ENCODE measurements at places on chromosomes 12 and 14.

DNA sequence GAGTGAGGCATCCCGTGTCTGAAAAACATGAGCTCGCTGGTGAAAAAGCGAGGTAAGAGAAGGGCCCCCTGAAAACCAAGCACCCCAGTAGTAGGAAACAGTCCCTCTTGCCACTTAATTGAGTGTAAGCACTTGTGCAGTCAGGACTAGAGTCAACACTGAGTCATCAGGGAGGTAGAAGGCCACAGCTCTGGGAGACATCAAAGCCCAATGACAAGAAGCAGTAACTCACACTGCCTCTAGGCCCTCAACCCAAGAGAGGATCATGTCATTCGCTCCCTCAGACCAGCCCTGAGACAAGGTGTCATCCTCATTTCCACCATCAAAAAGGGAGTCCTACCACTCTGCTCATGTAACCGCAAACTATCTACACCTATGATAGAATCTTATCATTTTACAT lies 17.8 kb downstream of the POMT2 start:
- no peak for DNase-seq

- DNase-seq, result no peak
Observed at GRCh38 chr12:121085069-121085468, 46.0 kb upstream of the OASL start.

DNA sequence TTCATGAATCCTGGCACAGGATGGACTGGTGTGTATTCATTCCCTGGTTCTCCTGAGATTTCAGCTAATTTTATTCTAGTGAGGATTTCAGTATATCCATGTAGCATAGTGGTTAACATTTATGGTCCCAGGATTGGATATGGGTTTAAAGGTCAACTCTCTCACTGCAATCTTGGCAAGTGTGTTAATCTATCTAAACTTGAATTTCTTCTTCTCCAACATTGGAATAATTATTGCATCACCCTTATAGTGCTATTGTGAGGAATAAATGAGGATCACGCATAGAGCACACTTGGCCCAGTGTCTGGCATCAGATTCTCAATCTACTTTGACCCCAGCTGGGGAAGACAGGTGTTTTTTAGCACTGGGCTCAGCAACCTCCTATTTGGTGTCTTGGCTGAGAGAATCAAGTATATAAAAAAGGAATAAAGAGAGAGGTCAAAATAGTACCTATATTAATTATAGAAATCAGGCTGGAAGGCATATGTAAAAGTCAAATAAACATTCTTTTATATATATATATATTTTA lies 531.2 kb upstream of the ATP2B1 start:
- no peak for DNase-seq

DNA sequence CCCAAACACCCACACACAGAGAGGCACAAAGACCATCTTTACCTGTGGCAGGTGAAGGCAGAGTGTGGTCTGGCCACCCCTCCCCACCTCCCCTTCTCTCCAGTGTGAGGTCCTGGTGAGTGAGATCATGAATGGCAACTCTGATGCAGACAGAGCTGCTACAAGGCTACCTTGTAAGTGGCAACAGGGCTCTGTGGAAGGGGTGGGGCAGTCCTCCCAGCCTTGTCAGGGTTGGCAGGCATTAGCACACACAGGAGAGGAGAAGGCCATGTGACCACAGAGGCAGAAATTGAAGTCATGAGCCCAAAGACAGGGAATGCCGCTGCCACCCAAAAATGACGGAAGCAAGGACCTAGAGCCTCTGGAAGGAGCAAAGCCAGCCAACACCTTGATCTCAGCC lies 30.7 kb downstream of the VWF start:
- no peak for DNase-seq

DNA sequence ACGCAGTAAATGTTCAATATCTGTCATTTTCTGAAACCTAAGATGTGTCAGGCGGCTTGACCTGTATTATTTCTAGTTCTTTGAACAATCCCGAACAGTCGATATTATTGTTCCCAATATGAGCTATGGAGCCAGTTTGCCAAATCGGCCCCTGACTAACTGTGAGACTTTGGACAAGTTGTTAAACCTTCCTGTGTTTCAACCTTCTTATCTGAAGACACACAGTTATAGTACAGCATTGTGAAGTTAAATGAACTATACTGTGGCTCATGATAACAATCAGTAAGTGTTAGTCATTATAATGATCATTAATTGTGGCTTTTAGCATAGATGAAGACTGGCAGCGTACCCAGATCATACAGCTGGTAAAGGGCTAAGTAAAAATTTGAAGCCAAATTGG lies 23.4 kb downstream of the DDX47 start:
- DNase-seq, result no peak

- DNase-seq, result no peak
Observed at GRCh38 chr12:29242921-29243431, 93.9 kb downstream of the FAR2 start.

DNA sequence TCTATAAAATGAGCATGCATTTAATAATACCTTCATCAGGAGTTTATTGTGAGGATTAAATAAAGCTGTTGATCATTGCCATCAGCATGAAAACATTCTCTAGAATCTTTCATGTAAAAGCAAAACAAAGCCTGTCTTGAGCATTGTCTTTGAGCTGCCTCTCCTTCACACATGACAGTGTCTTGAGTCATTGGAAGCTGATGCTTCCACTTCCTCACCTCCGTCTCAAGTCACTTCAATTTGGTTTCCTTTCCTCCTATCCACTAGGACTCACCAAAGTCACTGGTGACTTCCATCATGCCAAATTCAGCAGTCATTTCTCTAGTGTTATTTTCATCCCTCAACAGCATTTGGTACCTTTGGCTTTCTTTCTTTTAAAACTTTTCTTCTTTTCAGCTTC lies 31.6 kb upstream of the MYBPC1 start:
- no peak for DNase-seq

DNA sequence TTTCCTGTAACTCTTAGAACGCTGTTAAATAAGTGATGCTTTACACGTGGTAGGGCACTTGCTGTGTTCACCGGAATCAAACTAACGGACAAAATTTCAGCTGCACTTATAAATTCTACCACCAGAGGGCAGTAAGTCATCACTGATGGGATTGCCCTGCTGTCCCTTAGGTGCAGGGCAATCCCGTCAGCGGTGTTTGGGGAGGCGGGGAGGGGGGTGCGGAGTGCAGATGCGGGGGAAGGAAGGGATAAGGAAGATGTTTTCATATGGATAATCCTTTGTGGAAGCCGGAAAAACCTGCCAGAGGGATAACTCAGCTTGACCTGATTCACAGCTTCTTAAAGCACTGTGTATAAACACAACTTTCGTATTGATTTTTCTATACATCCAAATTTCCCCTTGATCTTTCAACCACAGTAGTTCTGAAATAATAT lies 21.7 kb upstream of the SLC10A1 start:
- DNase-seq, result no peak

DNA sequence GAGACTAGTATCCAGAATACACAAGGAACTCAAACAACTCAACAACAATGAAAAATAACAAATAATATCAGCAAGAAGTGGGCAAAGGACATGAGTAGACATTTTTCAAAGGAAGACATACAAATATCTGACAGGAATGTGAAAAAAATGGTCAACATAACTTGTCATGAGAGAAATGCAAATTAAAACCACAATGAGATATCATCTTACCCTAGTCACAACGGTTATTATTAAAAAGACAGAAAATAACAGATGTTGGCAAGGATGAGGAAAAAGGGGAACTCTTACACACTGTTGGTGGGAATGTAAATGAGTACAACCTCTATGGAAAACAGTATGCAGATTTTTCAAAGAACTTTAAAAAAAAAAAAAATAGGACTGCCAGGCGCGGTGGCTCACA lies 20.4 kb downstream of the VWF start:
- no peak for DNase-seq

DNA sequence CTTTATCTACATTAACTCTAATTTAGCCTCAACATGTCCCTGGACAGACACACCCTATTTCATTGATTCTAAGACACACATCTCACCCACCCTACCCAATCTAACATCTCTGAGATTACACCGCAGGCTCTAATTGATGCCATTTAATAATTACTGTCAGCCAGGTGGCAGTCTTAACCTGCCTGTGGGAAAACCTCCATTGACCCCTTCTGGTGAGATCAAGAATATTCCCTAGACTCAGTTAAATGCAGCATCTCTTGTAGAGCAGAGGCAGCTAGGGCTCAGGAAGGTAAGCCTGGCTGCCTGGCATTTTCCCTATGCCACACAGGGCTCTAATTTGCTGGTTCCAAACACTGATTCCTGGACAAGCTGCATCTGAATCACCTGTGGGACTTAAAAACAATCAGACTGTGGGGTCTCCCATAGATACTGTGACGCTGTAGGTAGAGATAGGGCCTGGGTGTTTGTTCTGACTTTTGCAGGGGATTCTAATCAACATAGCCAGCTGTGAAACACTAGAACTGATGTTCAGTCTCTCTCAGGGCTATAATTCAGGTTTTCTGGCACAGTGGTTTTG lies 14.3 kb downstream of the MCRS1 start:
- no peak for DNase-seq

DNA sequence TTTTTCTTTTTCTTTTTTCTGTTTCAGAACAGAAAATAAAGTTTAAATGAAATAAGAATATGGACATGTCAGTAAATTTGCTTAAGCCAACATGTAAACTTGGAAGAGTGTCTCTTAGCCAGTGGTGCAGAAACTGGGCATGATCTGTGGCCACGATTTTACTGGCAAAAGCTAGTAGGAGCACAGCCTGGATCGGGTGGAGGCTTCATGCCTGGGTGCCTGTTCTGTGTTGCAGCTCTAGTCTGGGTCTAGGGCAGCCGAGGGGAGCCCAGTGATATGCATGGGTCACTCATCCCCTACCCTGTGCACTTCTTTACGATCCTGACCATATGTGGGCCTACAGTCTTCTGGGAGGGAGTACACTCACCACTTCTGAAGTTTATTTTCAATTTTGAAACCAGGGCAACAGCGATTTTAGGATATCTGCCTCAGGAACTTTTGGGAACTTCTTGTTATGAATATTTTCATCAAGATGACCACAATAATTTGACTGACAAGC lies 45.6 kb upstream of the SMCO2 start:
- DNase-seq, result no peak
